Right ventricle myocardium inferior (tissue), 1 donor: ENCODE measurements at places on chromosomes 5 and 9. TPM values are rescaled to one million over a fixed set of nuclear protein-coding genes. Genes with fewer than 3 reads are reported as not detected.
A peak's percentile ranks its signal among the peaks of the same experiment; 100 is the strongest.

The ZFR gene
- 51.8 TPM for total RNA-seq

The MAMDC4 gene
- total RNA-seq, result 12.8 TPM

DNA sequence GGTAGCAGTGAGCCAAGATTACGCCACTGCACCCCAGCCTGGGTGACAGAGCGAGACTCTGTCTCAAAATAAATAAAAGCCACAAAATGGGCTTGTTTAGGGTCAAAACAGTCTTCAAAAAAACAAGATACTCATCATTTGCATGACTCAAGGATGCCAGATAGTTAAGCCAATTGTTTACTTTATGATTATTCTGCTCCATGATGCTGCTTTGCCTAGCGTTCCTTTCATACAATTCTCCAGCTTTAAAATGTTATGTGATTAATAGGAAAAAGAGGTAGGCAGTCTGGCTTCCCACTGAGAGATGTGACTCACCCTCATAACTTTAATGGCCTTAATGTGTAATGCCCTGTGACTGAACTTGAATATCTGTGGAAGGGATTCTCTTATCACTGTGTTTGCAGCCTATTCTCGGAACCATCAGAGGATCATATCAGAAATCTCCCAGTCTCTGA, 364.6 kb upstream of the TRPC7 start:
- DNase-seq, result no peak

- no peak for DNase-seq
These were observed 13.9 kb upstream of the BASP1 start for GRCh38 chr5:17203329-17204132.

GRCh38 chr9:129403779-129404620, 216.9 kb downstream of the C9orf50 start:
- no peak for DNase-seq

- no peak for DNase-seq
These were observed 110.8 kb upstream of the ERCC6L2 start for GRCh38 chr9:95764533-95765319.

GRCh38 chr5:139232147-139232724, 34.1 kb upstream of the SIL1 start:
- DNase-seq, result no peak

DNA sequence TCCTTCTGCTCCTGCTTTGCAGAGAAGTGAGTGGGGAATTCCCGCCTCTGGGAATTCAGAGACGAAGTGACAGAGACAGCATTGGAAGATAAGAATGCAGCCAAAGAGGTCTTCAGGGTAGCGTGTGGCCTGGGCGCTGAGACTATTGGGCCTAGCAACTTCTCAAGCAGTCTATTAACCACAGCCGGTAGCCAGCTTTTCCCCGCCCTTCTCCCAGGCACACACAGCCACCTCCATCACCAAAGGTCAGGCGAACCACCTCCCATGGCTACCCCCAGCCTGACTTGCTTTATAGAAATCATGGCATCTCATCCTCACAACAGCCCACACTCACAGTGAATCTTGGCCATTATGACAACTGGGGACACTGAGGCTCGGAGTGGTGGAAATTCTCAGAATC, 124.2 kb downstream of the KCNIP1 start:
- no peak for DNase-seq

The SARDH gene
- total RNA-seq, result 0.41 TPM

DNA sequence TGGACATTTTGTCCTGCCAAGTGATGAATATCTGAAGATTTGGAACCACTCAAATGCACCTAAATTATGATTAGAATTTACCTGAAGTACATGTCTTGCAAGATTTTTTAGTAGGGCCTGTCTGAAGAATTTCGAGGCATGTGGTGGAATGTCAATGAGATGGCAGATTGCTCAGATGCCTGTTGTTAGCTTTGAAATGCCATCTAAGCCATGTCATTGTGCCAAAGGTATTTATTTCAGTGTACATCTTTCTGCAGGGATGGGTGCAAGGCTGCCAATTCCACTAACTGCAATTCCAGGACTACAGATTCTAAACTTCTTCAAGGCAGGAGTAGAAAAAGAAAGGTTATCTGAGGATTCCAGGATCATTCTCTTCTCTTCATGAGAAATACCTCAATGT, 9.1 kb upstream of the GNAQ start:
- no peak for DNase-seq

DNA sequence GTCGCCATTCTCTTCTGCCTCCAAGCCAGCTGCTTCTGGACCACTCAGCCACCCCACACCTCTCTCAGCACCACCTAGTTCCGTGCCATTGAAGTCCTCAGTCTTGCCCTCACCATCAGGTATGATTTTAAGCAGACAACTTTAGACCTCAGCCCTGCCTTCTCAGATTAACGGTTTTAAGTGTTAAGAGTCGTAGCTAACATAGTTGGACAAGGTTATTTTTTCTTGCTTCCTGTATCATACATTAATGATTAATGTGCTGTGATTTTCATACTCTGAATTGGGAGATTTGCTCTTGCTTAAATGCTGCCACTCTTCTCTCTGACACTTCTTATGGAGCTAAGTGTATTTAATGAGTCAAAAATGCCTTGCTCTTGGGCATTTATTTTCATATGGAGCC, 20.8 kb downstream of the NUP214 start:
- DNase-seq, result no peak

The ADGRV1 gene
- not detected for total RNA-seq

The FGF10 gene
- total RNA-seq, result 4.4 TPM

DNA sequence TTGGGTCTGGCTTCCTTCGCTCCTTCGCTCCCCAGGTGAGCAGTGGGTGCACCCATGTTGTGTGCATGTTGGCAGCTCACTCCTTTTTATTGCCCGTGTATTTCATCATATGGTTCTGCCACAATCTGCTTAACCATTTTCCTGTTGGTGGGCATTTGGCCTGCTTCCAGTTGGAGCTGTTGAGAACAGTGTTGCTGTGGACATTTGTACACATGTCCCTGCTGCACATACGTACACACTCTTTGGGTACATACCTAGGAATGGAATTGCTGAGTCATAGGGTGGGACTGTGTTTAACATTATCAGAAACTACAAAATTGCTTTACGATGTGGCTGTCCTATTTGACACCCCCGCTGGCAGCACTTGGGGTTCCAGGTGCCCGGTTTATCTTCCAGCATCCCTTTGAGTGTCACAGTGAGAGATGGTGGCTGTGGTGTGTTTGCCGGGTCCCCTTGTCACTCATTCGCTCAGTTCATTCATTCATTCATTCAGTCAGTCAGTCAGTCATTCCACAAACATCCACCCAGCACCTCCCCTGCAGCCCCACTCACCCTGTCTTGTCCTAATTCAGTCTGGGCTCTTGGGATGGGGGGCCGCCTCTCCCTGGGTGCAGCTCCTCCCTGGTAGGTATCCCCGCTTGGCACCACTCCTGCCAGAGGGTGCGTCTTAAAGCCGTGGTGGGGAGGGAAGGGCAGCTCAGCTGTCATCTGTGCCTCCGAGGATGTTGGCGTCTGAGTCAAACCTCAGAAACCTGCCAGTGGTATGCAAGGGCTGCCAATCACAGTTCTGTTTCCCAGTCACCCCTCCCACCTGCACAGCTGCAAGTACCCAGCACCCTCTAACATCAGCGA, 7.9 kb upstream of the FIBCD1 start:
- peak; percentile 45 for DNase-seq

- no peak for DNase-seq
These were observed 107.4 kb upstream of the SGCD start for GRCh38 chr5:156219483-156220005.

GRCh38 chr9:18294229-18294628, 179.7 kb upstream of the ADAMTSL1 start:
- DNase-seq, result no peak

GRCh38 chr5:60520451-60521227, 179.3 kb downstream of the DEPDC1B start:
- no peak for DNase-seq

GRCh38 chr5:34487159-34487879, 168.8 kb upstream of the RAI14 start:
- DNase-seq, result no peak

The WDR38 gene
- total RNA-seq, result not detected

DNA sequence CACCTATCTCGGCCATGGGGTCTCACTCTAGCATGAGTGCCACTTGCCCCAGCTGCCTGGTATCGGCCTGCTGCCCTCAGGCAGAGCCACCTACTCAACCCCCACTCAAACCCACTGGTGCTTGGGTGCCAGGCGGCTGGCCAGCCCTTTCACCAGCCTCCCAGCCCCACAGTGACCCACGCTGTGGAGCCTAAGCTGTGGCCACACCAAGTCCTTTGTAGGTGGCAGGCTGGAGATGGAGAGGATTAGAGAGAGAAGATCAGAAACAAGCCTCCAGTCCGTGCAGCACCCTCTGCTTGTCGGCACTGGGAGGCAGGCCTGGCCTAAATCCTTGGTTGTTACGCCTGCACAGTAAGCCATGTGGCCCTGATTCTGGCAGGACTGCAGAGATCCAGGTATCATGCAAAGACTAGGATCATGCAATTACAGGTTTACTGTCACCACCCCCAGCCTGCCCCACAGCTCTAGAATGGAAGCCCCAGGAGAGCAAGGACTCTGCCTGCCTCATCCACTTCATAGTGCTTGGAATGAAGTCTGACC, 171.7 kb downstream of the COL23A1 start:
- no peak for DNase-seq

- DNase-seq, result no peak
These were observed 46.4 kb upstream of the SELENOP start for GRCh38 chr5:42858031-42858643.

DNA sequence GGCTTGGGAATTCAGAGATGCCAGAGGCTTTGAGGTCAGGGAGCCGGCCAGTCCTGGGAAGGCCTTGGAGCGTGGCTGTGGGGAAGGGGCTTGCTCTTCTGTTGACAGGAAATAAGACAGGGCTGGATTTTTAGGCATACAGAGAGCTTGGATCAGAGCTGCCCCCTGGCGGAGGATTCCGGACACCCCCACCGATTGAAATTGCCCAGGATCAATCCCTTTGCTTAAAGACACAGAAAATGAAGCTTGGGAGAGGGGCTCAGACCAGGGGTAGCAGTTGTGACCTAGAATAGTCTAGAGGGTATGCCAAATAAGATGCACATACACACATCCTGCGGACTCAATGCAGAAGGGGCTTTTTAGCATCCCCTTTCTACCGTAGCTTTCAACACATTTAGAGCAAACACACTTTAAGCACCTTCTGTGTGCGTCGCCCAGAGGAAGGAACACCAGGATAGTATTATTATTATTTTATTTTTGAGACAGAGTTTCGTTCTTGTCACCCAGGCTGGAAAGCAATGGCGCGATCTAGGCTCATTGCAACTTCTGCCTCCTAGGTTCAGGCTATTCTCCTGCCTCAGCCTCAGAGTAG, 1.7 kb upstream of the NTMT1 start:
- no peak for DNase-seq

- no peak for DNase-seq
These were observed 5.3 kb upstream of the HAUS6 start for GRCh38 chr9:19108038-19108437.

DNA sequence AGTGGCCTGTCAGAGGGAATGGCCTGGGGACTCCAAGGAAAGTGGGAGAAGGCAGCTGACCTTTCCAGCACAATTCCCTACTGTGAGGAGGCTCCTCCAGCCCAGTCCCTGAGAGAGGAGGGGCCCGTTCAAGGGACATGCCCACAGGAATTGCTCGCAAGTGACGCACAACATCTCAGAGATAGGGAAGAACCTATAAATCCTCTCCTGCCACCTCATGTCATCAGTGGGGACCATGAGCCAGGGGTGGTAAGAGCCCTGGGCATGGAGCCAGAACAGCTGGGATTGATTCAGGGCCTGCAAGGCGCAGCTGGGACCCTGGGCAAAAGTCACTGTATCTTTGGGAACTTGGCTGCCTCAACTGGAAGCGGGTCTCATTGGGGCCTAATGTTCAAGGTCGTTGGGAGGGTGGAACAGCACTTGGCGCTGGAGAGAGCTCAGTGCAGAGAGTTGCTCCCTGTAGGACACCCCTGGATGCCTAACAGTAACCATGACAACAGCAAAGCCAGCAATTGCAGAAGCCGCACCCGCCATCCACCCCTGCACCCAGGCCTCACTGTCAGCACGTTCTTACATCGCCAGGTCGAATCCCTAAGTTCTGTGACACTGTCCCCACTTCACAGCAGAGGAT, 41.3 kb upstream of the ORM1 start:
- DNase-seq, result peak; percentile 81
